ENCODE measurements at places on chromosomes 6 and 20. TPM values are rescaled to one million over a fixed set of nuclear protein-coding genes. Genes with fewer than 3 reads are reported as not detected.

DNA sequence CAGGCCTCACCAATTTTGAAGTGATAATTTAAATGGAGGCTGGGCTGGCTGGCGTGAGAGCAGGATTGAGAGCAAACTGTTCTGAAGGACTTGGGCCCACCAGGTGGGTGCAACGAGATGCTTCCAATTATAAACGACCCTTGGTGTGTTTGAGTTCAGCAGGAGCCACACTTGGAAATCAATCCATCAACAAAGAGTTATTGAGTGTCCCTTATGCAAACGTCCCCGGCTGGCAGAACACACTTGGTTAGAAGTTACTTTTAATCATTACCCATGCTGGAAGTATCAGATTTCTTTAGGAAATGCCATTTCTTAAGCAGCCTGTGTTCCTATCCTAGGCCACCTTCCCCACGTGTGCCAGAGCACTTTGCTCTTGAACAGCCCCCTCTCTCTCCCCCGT is 37.8 kb upstream of the ZNF831 start:
- no peak for DNase-seq

EXOC2 gene
- total RNA-seq, result 28.8 TPM

DNA sequence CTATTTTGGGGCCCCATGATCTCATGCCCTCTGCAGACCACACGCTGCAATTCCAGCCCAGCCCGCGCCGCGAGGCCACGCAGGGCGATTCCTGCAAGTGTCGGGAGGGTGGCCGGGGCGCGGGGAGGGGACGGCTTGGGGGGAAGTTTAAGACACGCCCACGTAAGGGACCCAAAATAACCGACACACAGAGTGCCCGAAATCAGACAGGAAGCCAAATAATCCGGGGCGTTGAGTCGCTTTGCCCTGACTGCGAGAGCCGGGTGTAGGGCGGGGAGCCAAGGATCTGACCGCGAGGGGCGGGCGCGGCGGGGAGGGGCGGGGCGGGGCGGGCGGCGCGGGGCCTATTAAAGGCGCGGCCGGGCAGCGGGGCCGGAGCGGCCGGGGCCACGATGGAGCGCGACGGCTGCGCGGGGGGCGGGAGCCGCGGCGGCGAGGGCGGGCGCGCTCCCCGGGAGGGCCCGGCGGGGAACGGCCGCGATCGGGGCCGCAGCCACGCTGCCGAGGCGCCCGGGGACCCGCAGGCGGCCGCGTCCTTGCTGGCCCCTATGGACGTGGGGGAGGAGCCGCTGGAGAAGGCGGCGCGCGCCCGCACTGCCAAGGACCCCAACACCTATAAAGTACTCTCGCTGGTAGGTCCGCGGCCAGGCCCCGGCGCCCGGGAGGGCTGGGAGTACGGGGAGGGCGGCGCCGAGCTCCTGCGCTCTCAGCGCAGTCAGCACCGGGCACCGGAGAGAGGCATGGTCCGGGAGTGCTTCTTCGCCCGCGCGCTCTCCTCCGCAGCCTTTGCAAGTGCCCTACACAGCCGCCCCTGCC is at the start of gene ENPP1:
TSS of gene ENPP1 (plus strand) at position 377 of the 816 bp plus-strand sequence. CDS start at position 393, 16 bp downstream.
- peak; percentile 40 for DNase-seq

- DNase-seq, result peak; percentile 44
Measured at GRCh38 chr6:39309942-39310531, 4.2 kb downstream of the KCNK17 start.

DNA sequence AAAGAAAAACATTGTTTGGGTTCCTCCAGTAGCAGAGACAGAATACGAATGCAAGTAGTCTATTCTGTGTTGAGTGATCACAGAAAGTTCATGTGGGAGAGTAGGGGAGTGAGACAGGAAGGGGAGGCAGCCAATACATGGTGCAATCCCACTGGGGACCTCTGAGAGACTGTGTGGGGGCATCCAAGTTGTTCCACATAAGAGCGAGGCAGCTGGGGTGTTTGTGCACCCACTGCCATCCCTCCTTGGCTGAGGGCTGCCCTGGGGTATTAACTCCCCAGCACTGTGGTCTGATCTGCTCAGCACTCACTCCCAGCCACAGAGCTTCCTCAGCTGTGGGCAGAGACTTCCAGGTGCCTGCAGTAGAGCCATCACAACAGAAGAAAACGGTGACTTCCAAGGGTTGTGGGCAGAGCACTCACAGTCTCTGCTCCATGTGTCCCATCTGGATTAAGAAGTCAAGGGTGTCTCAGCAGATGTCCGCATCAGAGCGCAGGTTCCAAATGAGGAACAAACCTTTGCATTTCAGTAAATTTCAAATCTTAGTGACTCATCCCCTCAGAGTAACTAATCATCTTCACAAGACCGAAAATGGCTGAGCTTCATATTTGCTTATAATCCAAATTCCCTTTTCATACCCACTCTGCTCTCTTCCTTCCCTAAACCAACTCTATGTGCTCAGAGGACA is 101.9 kb upstream of the NAA20 start:
- no peak for DNase-seq

DNA sequence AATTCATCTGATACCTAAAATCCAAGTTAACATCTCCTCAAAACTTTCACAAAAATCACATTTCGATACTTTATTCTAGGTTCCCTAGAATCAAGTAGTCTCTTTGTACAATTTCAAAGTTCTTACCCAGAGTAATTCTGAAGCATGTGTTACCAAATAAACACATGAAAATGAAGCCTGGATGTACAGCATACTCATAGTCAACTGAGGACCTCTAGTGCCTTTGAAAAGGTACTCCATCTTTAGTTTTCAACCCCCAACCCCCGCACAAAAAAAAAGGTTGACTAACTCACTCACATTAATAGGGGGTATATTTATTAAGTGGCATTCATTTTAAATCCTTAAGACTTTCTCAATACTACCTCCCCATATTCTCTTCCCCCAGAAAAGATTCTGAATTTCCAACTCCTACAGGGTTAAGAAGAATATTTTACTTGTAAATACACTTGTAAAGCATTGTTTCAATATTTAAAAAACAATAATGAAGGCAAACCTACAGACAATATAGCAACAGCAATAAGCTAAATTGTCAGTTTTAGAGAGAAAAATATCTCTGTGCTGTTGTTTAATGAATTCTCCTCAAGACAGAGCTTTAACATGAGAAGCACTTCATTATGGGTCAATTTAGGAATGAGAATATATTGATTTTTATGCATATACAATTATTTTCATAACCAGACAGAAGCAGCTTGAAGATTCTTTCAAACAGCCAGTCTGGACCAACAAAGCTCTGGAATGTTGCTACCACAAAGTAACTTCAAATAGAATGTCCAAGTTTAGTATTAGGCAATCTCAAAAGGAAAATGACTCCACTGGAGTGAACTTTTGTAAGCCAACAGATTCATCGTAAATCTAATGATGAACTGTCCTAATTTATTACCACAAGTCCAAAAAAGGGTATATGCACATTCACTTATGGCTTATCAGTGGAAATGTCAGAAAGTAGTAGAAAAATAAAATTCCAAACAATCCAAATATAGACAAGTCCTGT is 3.3 kb downstream of the PLN start:
- DNase-seq, result peak; percentile 36

DNA sequence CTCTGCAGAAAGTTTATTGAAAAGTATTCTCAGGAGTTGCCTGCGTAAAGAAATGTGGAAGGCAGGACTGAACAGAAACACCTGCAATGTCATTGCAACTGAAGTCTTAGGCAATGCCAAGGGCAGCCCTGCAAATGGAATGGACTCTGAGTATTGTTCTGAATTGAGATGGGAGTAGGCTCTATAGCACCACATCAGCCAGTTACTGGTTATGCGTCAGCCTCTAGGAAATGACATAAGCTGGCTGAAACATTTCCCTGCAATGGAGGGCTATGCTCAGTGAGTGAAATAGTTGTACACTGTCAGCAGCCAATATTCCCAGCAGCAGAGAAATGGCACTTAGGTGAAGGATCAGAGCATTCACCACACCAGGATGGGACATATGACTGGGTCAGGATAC is 13.8 kb upstream of the GJE1 start:
- DNase-seq, result no peak

MYH7B gene
- 0.05 TPM for total RNA-seq

GRCh38 chr20:19924255-19924654 is 92.9 kb upstream of the NAA20 start:
- no peak for DNase-seq

C20orf204 gene
- total RNA-seq, result 0.87 TPM

DNA sequence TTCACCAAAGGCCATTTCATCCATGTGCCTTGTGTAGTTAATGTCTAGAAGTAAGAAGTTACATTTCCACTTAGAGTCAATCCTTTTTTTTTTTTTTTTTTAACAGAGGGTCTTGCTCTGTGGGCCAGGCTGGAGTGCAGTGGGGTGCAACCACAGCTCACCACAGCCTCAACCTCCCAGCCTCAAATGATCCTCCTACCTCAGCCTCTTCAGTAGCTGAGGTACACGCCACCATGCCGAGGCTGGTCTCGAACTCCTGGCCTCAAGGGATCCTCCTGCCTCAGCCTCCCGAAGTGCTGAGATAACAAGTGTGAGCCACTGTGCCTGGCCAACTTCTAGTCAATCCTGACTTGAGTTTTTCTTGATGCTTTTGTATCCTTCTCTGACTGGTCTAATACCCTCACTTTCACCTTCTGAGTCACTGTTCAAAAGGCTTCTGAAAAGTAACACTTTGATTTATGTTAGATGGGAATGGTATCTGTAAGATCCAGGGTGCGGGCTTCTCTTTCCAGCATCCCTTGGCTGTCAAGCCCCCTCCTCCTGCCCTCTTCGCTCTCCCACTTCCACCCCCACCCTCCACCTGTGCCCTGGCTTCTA is 22.1 kb downstream of the TRAM2 start:
- no peak for DNase-seq

DNA sequence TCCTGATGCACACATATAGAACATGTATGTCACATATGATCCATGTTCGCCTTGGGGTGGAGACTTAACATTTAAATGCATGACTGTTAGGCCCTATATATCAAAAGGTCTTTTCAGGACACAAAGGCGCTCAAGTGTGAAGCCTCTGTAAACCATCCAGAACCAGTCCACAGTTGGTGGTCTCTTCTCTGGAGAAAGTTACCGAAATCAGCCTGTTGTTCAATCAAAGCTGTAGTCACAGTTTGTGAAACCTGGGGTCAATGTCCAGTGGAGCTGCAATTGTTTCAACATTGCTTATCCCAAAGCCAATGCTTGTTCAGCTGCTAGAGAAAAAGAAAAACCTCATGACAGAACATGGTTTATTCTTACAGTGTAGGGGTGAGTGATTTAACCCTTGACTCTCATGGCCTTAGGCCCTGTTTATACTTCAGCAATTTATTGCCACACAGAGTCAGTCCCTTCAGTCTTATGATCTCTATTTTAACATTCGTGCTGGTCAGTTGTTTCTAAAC is 193.6 kb upstream of the CST7 start:
- DNase-seq, result no peak

SRXN1 gene
- total RNA-seq, result 811 TPM

TAGAP gene
- total RNA-seq, result not detected

GRCh38 chr6:103587722-103588121 is 1272.0 kb downstream of the HACE1 start:
- DNase-seq, result no peak

ID4 gene
- total RNA-seq, result 0.57 TPM

- no peak for DNase-seq
Measured at GRCh38 chr6:36809941-36810803, 29.1 kb downstream of the CPNE5 start.

CABLES2 gene
- 2.1 TPM for total RNA-seq

DNA sequence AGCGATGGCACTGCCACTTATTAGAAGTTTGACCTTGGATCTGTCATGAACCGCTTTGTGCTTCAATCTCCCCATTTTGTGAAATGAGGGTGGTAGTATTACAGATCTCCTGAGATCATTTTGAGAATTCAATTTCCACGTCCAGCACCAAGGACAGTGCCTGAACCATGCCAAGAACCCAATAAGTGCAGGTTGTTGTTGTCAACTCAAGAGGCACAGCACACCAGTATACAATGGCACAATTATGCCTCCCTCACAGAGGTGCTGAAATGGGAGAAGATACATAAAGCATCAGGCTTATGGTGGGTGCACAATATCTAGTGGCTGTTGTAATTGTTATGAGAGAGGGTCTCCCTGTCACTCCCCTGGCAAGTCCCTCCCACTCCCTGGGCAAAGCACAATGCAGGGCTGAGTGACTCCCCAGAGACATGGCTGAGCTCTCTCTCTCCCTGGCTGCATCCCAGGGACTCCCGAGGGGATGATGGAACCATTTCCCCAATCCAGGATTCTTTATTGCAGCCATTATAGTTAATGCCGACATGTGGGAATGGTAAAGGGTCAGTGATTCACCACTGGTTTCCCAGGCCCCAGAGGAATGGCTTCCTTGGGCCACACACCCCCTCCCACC is 78.7 kb downstream of the CDH22 start:
- DNase-seq, result no peak

MEI4 gene
- not detected for total RNA-seq

IMPG1 gene
- total RNA-seq, result not detected

DNA sequence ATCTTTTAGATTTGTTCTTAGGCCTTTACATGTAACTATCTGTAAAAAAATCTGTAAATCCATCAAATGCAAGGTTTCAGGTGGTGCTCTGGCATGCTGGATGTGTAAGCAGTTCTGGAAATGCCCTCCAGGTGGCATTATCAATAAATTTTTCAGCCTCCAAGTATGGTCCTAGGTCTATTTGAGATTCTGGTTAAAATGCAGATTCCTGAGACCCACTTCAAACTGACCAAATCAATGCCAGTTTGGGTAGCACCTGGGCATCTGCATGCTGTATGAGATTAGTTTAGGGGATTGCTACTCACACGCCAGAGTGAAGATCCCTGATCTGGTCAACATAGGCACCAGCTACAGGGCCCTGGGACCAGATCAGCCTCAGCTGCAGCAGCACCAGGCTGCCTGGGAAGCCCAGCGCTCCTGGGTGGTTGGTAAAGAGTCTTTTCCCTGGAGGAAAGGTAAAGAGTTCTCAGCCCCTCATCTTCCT is 507.3 kb upstream of the CITED2 start:
- peak; percentile 36 for DNase-seq

TMC2 gene
- total RNA-seq, result not detected

Data from NCI-H460 (cell line).